ENCODE measurements at places on chromosomes 1 and 21. TPM values are rescaled to one million over a fixed set of nuclear protein-coding genes. Genes with fewer than 3 reads are reported as not detected.

SLC30A10 gene
- total RNA-seq = 0.08 TPM

P3R3URF gene
- not detected for total RNA-seq

HES3 gene
- total RNA-seq = not detected

SDC3 gene
- 10.2 TPM for total RNA-seq

PTGER3 gene
- not detected for total RNA-seq

NCDN gene
- 16.2 TPM for total RNA-seq

LRRC39 gene
- 0.15 TPM for total RNA-seq
